Caco-2 (cell line): ENCODE measurements at places on chromosomes 1 and 21. TPM values are rescaled to one million over a fixed set of nuclear protein-coding genes. Genes with fewer than 3 reads are reported as not detected.

The DISP3 gene
- 0.56 and 1.1 TPM in 2 replicates for total RNA-seq

The S100A7 gene
- not detected in 2 replicates for total RNA-seq

The TMEM240 gene
- 1.0 and 1.2 TPM in 2 replicates for total RNA-seq

The KIF21B gene
- total RNA-seq: 2.4 and 2.6 TPM in 2 replicates

The DNAH14 gene
- 57.3 and 63.2 TPM in 2 replicates for total RNA-seq

DNA sequence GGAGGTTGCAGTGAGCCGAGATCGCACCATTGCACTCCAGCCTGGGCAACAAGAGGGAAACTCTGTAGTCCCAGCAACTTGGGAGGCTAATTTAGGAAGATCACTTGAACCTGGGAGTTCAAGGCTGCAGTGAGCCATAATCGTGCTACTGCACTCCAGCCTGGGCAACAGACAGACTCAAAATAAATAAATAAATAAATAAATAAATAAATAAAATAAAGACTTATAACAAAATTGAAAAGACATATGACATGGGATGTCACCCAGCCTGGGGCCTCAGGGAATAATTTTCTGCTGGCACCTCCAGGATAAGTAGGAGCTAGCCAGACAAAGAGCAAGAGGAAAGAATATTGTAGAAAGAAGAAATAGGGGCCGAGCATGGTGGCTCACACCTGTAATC is 77.9 kb upstream of the PUM1 start:
- no peak for DNase-seq
- no peaks in the 10 kb centered on the region for H3K4me1 ChIP-seq
- no peak overlapping the region for H3K27ac ChIP-seq
- no peak overlapping the region for H3K4me3 ChIP-seq

DNA sequence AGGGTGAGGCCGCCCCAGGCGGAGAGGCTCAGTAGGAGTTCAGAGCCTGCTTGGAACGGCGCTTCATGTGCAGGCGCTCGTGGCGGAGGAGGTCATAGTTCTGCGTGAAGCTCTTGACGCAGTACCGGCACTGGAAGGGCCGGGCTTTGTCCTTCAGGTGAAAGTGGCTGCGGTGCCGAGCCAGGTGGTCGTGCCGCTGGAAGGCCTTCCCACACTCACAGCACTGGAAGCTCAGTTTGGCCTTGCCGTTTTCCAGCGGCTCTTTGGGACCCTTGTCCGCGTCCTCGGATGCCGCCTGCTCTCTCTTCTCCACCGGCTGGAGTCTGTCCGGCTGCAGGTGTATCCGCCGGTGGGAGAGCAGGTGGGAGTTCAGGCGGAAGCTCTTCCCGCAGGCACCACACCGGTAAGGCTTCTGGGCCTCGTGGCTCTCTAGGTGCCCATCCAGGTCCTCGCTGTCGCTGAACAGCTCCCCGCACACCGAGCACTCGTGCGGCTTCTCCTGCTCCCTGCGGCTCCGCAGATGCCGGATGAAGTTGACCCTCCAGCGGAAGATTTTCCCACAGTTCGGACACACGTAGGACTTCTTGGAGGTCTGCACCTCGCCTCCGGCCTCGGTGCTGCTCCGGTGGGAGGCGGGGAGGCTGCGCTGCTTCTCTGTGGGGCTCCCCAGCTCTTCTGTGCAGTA is 31.0 kb downstream of the ZNF496 start:
- H3K27me3 ChIP-seq: no peaks in the 10 kb centered on the region
- no peak overlapping the region for H3K27ac ChIP-seq
- H3K4me3 ChIP-seq: no peak overlapping the region
- DNase-seq: no peak

- peak; percentile 62 for DNase-seq
- H3K36me3 ChIP-seq: peaks cover 2% of the 10 kb centered on the region; the same call in 1 of the 2 replicates
- peak overlapping the region; percentile 45 for H3K27ac ChIP-seq
Observed at GRCh38 chr1:164611754-164612642, 53.0 kb downstream of the PBX1 start.

GRCh38 chr1:15843826-15844572 is 3.5 kb upstream of the SPEN start:
- H3K27ac ChIP-seq: no peak overlapping the region
- no peaks in the 10 kb centered on the region for H3K4me1 ChIP-seq
- H3K36me3 ChIP-seq: no peaks in the 10 kb centered on the region
- no peak for DNase-seq
- no peak overlapping the region for H3K4me3 ChIP-seq

DNA sequence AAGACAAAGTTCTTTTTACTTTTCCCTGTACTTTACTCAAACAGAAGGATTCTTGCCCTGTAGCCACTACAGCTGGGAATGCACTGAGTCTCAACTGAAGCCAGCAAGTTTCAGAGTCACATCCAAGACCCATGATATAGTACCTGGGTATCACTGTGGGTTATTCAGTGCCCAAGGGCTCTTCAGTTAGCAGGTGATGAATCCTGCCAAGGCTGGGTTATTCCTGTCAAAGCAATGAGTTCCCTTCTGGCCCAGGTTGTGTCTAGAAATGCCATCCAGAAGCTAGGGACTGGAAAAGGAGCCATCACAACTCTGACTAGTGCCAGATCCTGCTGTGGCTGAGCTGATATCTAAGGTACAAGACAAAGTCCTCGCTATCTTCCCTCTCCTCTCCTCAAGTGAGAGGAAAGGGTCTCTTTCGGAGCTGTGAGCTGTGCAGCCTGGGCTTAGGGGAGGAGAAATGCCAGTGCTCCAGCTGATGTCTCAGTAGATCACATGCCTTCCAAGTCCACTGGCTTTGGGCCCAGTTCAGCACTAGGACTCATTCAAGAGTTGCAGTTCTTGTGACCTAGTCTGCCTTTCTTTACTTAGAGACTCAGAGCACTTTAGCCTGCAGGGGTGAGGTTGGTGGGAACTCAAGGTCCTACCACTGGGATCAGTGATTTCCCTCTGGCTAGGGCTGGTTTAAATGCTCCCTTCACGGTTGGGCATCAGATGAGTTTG is 369.4 kb downstream of the TBX15 start:
- H3K36me3 ChIP-seq: no peaks in the 10 kb centered on the region
- H3K4me1 ChIP-seq: no peaks in the 10 kb centered on the region
- DNase-seq: no peak
- no peaks in the 10 kb centered on the region for H3K27me3 ChIP-seq

DNA sequence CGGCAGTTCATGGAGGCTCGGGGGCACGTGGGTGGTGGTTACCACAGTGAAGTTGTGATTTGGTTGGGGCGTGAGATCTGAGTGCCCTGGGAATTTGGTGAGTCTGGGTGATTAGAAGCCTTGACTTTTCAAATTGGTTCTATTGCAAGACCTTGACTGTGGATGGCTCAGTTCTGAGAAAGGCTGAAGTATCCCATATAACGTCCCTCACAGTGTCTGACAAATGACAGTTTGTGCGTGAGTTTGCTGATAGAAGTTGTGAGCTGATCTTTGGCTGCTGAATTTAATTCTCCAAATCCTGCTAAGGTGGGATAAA is 549 bp downstream of the MSH4 start:
- no peak for DNase-seq
- no peaks in the 10 kb centered on the region for H3K27me3 ChIP-seq
- H3K4me1 ChIP-seq: no peaks in the 10 kb centered on the region
- peak overlapping the region; percentile 80 for H3K27ac ChIP-seq
- H3K36me3 ChIP-seq: no peaks in the 10 kb centered on the region
- no peak overlapping the region for H3K4me3 ChIP-seq

- H3K36me3 ChIP-seq: no peaks in the 10 kb centered on the region
- no peaks in the 10 kb centered on the region for H3K4me1 ChIP-seq
- no peak for DNase-seq
- no peaks in the 10 kb centered on the region for H3K27me3 ChIP-seq
- no peak overlapping the region for H3K4me3 ChIP-seq
- H3K27ac ChIP-seq: no peak overlapping the region
Observed at GRCh38 chr1:1988061-1988945, 15.3 kb downstream of the CFAP74 start.

DNA sequence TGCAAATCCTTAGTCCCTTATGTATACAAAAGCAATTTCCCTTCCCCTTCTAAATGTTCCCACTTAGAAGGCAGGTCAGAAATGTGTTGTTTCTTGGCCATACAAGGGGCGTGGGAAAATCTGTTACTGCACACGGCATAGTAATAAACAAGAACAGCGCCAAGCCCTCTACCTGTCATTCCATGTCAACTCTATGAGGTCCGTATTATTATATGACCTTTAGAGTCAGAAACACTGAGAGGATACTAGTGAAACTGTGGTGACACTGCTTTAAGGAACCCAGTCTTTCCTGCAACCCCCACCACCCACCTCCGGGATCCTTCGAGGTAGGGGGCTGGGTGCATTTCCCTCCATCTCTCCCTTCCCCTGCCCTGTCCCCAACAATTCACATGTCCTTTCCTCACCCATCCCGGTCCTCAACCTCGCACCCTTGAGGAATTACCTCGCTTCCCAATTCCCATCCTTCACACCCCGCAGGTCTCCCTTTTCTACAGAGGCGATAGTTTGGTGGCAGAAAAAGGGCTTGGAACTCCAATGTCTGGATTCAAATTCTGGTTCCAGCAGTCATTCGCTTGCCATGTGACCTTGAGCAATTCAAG is 647 bp downstream of the SDHB start:
- H3K27ac ChIP-seq: peak overlapping the region; percentile 92
- H3K4me3 ChIP-seq: peak overlapping the region; percentile 78
- H3K36me3 ChIP-seq: no peaks in the 10 kb centered on the region
- DNase-seq: no peak
- H3K27me3 ChIP-seq: no peaks in the 10 kb centered on the region
- peaks cover 9% of the 10 kb centered on the region for H3K4me1 ChIP-seq

- H3K27ac ChIP-seq: no peak overlapping the region
- peak overlapping the region; percentile 52 for H3K4me3 ChIP-seq
- peaks cover 4% of the 10 kb centered on the region; the same call in 1 of the 2 replicates for H3K4me1 ChIP-seq
- no peaks in the 10 kb centered on the region for H3K36me3 ChIP-seq
Observed at GRCh38 chr21:36384885-36385232, 333 bp upstream of the CHAF1B start.

DNA sequence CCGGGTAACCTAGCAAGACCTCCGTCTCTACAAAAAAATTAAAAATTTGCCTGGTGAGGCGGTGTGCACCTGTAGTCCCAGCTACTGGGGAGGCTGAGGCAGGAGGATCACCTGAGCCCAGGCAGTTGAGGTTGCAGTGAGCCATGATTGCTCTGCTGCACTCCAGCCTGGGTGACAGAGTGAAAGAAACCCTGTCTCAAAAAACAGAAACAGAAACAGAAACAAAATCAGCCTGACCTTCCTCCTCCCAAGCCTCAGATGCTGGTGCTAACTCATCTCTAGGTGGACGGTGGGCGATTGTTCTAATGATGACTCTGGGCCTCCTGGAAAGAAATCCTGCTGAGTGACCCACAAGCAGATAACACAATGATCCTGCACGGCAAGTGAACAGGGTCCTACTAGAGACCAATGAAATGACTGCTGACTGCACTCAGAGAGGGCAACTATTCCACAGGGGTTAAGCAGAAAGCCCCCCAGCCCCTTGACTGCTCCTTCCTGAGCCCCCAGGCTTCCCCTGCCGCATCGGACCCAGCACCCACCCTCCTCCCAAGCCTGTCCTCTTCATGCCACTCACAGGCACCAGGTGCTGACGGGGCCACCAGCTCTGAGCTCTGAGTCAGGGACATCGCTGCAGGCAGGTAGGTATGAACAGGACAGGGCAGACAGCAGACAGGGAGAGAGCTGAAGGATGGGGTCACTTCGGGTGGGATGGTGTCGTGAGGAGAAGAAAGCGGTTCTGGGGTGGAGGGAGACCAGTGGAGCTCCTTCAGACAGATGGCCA is 27.8 kb upstream of the LRRC38 start:
- no peak overlapping the region for H3K27ac ChIP-seq
- H3K36me3 ChIP-seq: no peaks in the 10 kb centered on the region
- no peaks in the 10 kb centered on the region for H3K27me3 ChIP-seq
- no peak for DNase-seq
- no peak overlapping the region for H3K4me3 ChIP-seq

- no peaks in the 10 kb centered on the region for H3K36me3 ChIP-seq
- DNase-seq: no peak
- H3K27ac ChIP-seq: no peak overlapping the region
- no peaks in the 10 kb centered on the region for H3K27me3 ChIP-seq
- H3K4me1 ChIP-seq: no peaks in the 10 kb centered on the region
Observed at GRCh38 chr1:61344696-61345095, 262.3 kb downstream of the NFIA start.

DNA sequence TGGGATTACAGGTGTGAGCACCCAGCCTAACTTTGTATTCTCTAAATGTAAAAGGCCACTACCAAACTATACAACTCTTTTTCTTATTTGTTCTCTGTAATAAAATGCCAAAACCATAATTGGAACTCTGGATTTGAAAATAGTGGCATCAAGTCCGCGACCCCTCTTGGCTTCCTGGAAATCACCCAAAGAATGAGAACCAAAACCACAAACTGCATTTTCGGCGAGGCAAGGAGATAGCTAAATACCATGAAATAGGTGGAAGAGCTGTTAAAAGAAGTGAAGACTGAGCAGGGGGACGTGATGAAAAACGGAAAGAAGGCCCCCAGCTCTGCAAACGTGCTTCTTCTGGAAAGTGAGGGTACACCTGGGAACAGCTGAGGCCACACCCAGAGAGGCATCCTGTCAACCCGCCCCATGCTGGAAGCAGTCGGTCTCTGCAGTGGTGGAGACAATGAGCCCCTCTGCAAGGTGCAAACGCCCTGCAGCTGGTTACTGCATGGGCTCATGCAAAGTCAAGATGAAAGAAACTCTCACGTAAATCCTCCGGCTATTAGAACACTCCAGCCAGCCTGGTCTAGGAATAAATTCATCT is 22.5 kb downstream of the VPS26C start:
- no peak for DNase-seq
- no peaks in the 10 kb centered on the region for H3K36me3 ChIP-seq

DNA sequence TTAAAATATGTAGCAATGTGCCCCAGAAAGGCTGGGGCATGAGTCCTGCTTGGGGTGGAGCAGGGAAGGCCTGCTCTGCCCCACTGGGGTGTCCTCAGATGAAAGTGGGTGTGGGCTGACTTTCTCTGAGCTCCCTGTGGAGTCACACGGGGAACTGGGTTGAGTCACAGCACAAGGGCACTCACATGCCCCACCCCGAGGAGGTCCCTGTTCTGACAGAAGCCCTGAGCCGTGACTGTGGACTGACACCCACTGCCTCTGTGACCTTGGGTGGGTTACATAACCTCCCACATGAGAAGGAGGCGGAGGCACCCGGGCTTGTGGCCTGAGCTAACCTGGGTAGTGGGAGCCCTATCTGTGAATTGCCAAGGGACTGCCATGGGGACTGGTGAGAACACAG is 52.5 kb upstream of the TINAGL1 start:
- no peak overlapping the region for H3K4me3 ChIP-seq
- no peak overlapping the region for H3K27ac ChIP-seq
- no peak for DNase-seq
- no peaks in the 10 kb centered on the region for H3K36me3 ChIP-seq
- H3K27me3 ChIP-seq: no peaks in the 10 kb centered on the region

- no peaks in the 10 kb centered on the region; the same call in 1 of the 2 replicates for H3K36me3 ChIP-seq
- H3K4me3 ChIP-seq: no peak overlapping the region
- H3K27ac ChIP-seq: no peak overlapping the region
Observed at GRCh38 chr1:12426030-12426429, 192.0 kb downstream of the DHRS3 start.
